ENCODE measurements at places on chromosomes 1 and 21.

DNA sequence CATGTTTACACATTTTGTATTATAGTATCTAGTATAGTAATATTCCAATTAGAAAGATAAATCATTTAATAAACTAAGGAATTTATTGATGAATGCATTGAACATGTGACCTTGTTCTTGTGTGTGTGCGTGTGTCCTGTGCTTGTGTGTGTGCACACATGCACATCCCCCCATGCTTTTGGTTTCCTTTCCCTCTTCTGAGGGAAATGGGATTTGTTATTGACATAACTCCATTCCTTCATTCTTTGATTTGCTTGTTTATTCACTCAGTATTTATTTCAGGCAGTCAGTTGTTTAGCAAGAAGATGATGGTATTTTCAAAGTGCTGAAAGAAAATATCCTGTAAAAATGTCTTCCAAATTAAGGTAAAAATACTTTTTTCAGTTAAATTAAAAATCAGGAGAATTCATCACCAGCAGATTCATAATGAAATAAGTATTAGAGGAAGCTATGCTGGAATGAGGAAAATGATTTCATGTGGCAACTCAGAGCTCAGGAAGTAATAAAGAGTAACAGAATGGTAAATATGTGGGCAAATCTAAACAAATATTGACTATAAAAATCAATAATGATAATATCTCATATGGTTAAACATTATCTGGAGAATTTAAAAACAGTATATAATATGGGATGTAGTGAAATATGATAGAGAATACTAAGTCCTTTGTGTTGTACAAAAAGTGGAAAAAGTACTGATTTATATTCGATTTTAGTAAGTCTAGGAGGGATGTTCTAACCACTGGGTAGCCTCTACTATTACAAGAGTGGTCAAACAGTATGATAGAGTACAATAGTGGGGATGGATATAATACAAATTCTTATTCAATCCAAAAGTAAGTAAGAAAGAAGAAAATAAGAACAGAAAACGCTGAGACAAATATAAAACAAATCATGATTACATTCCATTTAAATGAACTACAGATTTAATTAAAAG, 35.2 kb upstream of the SIPA1L2 start:
- no peak for DNase-seq

DNA sequence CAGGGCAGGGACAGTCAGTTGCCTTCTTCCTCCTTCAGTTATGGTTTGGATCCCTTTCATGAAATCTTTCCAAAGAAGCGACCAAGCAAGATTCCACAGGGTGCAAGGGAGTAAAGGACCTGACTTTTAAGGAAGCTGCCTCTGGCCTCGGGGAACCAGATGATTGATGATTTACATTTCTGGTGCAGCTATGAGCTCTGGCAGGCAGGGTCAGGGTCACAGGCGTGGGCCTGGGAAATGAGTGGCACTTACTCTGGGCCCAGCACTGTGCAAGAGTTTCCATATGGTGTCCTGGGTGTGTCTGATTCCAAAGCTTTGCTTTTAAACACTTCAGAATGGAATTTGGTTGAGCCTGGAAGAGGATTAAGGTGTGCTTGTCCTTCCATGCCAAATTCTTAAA, 7.2 kb upstream of the CRABP2 start:
- no peak for DNase-seq

- peak; percentile 79 for DNase-seq
Observed at GRCh38 chr1:18938707-18939070, 17.8 kb downstream of the IFFO2 start.

- DNase-seq = no peak
Observed at GRCh38 chr1:86865973-86866637, 47.8 kb downstream of the SELENOF start.

DNA sequence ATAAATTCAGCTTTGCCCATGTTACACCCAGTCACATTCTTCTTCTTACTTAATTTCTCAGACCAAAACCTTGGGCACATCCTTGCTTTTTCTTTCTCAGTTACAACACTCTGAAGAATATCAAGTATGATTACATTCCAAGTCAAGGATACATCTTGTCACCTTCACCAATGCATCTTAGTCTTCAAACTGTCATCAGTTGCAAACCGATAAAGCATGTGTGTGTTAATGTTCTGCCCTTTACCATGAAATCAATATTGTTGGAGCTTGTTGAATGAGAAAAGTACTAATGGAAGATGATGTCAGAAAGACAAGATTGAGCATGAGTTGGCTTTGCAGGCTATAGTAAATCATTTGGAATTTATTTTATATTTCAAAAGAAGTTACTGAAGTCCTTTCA, 764.6 kb downstream of the NCAM2 start:
- DNase-seq = no peak

DNA sequence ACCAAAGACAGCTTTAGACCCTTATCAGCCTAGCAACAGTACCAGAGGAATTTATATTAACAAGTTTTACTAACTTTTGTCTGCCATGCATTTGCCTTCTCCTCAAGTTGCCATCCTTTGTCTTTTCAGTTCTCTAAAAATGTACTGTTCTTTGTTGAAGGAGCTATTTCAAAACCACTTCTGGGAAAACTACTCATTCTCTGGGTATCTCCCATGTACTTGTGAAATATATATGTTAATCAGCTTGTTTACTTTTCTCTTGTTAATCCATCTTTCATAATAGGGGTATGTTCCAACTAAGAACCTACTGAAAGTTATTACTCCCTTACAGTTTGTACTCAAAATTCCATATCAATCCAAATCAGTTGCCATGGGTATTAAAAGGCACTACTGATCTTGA, 16.3 kb downstream of the DPYD start:
- no peak for DNase-seq

DNA sequence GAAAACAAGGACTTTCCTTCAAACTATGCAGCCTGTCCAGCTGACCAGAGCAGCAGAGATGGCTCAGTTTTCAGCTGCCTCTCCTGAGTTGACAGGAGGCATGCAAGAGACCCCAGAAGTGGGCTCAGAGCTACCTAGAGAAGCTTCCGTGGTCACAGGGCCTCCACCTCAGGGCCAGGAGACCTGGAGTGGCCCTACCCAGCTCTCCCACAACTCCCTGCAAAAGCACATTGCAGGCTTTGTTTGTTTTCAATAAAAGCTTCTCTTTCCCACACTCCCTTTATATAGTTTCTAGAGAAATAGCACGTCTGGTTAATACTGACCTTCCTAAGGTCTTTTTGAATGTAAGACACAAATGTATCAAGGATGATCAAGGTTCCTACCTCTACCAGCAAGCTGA, 40.1 kb downstream of the RRAGC start:
- no peak for DNase-seq

Measured in G401 (cell line).